Pulmonary artery endothelial cell (primary cell): ENCODE measurements at places on chromosomes 16 and 17.

DNA sequence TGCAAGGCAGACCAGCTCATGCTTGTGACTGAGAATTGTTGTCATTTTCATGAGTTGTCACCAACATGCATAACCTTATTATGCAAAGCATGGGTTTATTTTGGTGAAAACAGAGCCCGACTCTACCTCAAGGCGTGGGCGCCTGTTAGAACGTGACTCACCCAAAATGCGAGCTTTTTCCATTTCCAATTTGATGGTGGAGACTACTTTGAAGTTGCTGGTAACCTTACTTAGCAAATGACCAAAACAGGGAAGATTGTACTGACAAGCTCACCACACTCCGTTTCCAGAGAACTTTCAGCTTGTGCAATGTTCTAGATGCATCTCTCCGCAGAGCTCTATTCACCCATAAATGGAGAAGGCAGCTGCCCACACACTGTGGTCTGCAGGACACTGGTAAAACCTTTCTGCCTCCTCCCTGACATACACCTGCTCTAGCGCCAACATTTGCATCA is 284.5 kb downstream of the MAF start:
- DNase-seq = no peak

DNA sequence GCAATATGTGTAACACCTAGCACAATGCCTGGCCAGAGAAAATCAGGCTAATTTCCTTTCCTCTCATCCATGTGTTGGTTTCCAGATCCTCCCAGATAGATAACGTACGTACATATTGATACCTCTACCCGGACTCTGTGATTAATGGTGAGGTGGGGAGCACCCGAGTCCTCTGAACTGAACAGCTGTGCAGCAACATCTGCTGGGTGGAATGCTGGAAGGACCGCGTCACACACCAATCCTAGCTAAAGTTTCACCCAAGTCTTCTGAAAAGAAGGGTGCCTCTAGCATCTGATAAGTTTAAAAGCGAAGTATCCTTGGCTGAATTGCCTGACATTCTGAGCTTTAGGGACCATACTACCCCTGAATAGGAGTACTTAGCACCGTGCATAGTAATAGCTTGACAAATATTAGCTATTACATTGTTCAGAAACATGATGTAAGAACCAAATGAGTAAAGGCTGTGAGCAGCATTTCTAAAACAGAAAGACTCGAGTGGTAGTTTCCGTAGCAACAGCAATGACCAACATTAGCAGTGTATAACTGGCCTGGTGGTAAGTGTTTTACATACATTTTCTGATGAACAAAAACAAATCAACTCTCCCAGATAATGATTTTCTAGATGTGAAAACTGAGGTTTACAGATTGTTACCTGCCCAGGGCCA is 91.4 kb downstream of the SYCE1L start:
- DNase-seq = no peak

DNA sequence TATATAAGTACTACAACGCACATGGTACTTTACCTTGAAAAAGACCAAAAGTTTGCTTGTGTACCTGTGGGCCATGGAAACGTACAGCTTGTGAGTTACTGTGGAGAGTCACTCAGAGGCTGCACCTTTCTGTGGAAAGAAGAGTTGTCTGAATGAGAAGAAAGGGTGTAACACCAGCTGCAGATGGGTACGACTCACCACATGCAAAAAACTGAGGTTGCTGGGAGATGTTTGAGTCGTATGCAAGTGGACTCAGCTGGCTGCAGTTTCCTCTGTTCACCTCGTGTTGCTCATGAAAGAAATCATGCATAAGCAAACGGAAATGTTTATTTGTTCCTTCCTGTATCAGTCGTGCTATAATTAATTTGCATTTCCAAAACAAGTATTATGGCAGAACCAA is 22.4 kb upstream of the DYNLRB2 start:
- DNase-seq = no peak

- no peak for DNase-seq
These were observed 26.9 kb downstream of the CD300A start for GRCh38 chr17:74493331-74493833.

DNA sequence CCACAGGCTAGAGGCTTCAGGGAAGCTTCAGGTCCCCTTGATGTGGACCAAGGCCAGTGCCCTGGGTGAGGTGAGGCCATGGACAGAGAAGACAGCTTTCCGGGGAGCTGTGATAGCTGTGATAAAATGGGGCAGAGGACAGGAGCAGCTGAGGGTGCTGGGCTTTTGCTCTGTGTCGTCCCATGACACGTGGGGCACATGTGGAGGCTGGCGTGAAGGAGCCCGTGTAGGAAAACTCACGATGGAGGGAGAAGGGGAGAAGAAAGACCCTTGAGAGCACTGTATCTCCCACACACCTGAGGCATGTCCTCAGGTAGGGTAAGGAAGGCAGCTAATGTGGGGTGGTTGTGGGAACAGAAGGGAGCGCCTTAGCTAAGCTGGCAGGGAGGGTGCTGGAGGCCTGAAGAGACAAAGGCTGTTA is 21.3 kb downstream of the B9D1 start:
- DNase-seq = no peak

- DNase-seq = no peak
These were observed 585 bp downstream of the MLKL start for GRCh38 chr16:74700116-74700437.

- DNase-seq = no peak
These were observed 23.2 kb downstream of the ZNF213 start for GRCh38 chr16:3158026-3158509.

GRCh38 chr17:81870131-81870980 is 781 bp downstream of the ARHGDIA start:
- no peak for DNase-seq

DNA sequence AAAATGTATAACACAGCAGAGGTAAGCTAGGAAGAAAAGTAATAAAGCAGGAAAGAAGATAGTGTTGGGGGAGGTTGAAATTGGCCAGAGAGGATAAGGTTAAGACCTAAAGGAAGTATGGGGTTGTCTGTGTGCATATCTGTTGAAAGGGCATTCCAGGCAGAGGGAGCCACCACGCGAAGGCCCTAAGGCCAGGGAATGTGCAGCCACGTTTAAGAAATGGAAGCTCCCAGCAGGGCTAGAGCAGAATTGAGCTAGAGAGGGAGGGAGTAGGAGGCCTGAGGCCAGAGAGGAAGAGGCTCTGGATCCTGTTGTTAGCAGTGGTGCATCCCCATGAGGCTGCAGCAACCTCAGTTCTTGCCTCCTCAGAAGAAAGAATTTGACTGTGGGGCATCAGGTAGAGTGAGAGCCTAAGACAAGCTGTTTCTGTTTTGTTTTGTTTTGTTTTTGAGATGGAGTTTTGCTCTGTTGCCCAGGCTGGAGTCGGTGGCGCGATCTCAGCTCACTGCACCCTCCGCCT is 59.0 kb upstream of the CACNG5 start:
- DNase-seq = no peak

DNA sequence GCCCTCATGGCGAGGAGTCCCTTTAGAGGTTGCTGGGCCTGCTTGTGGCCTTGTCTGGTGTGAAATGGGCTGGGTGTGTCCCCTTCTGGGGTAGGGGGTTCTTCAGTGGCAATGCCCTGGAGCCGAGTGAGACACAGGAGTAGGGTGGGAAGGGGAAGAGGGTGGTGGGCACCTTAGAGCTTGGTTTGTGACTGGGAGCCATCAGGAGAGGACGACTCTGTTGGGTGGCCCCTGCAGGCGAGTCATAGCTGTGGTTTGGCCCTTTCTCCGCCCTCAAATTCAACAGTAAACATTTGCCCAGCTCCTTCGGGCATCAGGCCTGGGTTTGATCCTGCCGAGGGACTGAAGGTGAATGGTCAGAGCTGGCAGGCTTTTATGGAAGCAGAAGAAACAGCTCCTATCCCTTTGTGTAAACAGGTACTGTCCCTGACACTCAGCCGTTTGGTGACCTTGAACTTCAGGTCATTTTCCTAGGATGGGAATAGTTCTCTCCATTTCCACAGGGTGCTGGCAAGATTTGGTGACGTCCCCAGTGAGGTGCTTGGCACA is 2.9 kb downstream of the E4F1 start:
- DNase-seq = no peak

DNA sequence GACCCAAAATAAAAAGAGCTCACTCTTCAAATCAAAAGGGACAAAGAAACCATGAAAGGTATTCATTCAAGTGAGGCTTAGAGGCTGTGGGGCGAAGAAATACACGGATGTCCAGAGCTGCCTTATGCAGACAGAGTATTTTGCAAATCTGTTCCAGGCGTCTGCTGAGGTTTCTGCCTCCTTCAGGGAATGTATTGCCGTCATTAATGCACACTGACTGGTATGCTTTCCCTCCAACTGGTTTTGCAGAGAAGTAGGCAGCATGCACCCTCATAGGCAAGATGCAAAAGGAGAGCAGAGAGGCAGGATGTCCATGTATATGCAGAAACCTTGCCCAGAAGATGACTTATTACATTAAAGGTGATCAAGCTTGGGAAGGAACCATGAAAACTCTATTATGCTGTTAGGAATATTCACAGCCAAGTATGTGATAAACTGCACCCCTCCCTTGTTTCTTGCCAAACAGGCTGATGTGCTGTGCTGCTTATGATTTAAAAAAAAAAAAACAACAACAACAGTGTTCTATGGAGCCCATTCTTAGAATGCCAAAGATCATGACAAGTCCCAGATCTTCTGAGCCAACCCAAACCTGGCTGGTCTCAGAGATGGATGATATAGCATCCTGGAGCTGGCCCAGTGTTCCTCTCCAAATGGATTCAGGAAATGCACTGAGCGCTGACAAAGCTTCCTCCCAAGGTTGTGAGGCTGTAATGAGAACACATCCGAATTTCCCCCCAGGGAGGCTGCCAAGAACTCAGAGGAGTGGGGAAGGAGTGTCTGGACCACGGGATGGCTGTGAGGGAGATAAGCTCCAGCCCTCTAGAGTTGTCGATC is 77.6 kb upstream of the HLF start:
- no peak for DNase-seq

DNA sequence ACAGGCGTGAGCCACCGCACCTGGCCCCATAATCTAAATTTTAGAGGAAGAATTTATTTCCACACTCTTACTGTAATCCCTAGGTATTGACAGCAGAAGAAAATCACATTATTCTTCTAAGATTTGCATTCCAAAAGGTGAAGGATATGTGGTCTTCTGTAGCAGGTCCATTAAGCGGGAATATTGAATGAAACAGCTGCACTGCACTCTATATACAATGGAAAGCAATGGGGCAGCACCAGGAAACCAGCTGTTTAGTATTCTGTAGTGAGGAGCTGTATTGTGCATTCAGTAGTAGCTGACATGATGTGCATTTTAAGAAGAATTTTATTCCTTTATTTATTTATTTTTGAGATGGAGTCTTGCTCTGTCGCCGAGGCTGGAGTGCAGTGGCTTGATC is 49.6 kb downstream of the PSMD12 start:
- DNase-seq = no peak

DNA sequence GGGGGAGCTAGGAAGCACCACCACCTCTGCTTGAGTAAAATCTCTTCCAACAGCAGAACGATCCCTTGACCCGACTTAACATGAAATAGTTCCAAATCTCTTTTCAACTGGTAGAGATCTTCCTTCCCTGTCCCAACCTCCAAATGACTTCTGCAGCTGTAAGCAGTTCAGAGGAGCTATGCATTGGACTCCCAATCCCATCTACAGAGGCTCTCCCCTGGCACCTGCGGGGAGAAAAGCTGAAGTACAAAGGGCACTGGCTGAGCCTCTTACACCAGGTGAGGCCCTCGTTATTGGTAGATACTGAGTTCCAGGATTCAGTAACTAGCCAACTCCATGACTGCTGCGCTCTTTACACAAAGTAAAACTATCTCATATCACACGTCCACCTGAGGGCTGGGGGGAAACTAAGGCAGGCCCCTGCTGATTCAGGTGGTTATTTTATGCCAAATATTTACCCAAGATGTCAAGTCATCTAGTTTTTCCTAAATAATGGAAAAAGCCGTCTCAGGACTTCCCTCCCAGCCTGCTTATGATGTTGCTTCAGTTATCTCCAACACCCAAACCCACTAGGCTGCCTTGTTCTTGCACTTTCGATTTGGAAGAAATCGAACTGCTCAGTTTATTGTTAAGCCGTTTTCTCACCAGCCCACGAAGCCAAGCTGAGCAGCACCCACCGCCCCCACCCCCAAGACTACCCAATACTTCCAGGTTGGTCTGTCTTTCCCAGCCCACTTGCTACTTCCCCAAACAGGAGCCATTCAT is 3.2 kb downstream of the ACTG1 start:
- DNase-seq = no peak

GRCh38 chr17:64117981-64118979 is 11.7 kb downstream of the ERN1 start:
- DNase-seq = no peak

DNA sequence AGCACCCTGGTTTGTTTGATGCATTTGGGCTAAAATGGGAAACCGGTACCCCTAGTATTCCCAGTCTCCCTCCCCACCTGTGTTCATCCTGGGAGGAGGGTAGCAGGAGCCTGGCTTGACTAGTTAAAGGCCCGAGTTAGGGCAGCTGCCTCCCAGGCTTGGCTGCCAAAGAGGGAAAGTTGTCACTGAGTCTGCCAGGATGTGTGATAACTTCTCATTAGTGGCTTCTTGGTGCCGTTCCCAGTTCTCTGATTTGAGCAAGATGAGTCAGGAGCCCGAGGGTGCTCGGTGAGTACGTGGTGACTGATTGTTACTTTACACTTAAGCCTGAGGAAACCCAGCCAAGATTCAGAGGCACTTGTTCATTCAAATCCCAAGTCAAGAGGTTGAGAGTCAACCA is 2.5 kb downstream of the KRT32 start:
- DNase-seq = peak; percentile 10

GRCh38 chr16:77969861-77970260 is 52.5 kb upstream of the CLEC3A start:
- no peak for DNase-seq

DNA sequence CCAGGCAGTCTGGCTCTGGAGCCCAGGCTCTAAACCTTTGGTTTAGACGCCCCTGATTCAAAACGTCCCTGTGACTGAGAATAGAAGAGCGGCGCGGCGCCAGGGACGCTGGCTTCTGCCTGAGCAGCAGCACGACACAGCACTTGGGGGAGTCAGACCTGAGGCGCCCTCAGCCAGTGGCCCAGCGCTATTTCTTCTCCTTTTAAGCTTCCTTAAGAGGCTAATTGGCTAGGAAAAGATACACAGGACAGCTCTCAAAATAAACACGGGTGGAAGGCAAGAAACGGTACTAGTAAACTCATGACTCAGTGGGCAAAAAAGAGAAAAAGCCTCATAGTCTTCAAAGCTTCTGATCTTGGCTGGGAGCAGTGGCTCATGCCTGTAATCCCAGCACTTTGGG is 34.9 kb downstream of the GTF3C1 start:
- no peak for DNase-seq

- DNase-seq = no peak
These were observed 281.9 kb downstream of the FTO start for GRCh38 chr16:53985861-53986260.

GRCh38 chr17:58363457-58364185 is 11.6 kb upstream of the SUPT4H1 start:
- DNase-seq = no peak

GRCh38 chr17:81514739-81515529 is 2.3 kb upstream of the ACTG1 start:
- peak; percentile 33 for DNase-seq

GRCh38 chr16:89366561-89367537 is 123.5 kb downstream of the ANKRD11 start:
- DNase-seq = no peak

- DNase-seq = no peak
These were observed 65.9 kb downstream of the SPACA3 start for GRCh38 chr17:33057564-33057963.

- no peak for DNase-seq
These were observed 727 bp upstream of the TENT4B start for GRCh38 chr16:50152351-50152806.
